ENCODE measurements at places on chromosomes 6 and 20.

DNA sequence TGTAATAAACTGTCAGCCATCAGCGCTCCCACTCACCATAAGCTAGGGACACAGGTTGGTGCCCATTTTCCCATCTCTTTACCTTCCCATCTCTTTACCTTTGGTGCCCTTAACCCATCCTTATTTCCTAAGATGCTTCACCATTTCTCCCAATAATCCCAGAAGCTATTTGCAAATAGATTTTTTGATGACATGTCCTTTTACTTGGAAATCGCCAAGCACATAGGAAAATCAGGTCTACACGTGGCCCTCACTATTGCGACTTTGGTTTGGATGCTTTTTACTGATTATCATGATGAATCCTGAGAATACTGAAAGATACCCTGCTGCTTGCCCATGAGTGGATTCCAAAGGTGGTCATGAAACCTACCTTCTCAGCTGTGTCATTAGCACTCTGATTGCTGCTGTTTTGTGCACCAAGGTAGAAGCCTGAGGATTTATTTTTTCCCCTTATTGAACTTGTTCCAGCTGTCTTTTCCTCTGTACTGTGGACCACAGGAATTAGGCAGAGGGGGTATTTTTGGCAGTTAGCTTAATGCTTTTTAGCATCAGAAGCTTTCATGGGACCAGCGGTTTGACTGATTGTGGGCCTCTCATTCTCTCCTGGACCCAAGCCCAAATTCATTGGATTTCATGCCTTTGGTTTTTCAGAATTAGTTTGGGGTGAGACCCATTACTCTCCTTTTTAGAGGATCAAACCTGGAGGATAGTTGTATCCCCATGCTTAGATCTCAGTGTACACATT lies 229.6 kb upstream of the RIN2 start:
- DNase-seq = no peak

GRCh38 chr6:2876210-2877056 lies 26.7 kb downstream of the SERPINB9 start:
- DNase-seq = peak; percentile 87

GRCh38 chr20:55211481-55211880 lies 736.1 kb downstream of the DOK5 start:
- no peak for DNase-seq

- peak; percentile 74 for DNase-seq
Measured at GRCh38 chr6:72048080-72048479, 161.7 kb downstream of the RIMS1 start.

DNA sequence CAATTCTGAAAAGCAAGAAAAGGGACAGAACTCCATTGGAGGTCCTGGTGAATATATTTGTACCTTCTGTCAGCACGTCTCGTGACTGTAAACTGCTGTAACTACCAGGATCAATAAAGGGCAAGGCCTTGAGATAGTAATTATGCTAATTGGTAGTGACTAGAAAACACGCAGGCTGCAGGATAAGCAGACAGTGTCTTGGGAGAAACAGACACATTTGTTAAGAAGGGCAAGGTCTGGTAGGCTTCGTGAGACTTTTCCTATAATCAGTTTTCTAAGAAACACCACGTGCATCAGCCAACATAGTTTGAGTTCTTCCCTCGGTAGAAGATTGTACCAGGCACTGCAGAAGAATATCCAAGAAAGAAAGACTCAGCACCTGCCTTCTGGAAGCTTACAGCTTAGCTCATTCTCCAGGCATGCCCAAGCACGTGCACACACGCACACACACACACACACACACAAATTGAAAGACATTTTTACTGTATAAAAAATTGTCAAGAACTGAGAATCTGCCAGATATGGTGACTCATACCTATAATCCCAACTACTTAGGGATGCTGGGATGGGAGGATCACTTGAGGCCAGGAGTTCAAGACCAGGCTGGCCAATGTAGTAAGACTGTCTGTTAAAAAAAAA lies 167.0 kb upstream of the SASH1 start:
- DNase-seq = peak; percentile 53

DNA sequence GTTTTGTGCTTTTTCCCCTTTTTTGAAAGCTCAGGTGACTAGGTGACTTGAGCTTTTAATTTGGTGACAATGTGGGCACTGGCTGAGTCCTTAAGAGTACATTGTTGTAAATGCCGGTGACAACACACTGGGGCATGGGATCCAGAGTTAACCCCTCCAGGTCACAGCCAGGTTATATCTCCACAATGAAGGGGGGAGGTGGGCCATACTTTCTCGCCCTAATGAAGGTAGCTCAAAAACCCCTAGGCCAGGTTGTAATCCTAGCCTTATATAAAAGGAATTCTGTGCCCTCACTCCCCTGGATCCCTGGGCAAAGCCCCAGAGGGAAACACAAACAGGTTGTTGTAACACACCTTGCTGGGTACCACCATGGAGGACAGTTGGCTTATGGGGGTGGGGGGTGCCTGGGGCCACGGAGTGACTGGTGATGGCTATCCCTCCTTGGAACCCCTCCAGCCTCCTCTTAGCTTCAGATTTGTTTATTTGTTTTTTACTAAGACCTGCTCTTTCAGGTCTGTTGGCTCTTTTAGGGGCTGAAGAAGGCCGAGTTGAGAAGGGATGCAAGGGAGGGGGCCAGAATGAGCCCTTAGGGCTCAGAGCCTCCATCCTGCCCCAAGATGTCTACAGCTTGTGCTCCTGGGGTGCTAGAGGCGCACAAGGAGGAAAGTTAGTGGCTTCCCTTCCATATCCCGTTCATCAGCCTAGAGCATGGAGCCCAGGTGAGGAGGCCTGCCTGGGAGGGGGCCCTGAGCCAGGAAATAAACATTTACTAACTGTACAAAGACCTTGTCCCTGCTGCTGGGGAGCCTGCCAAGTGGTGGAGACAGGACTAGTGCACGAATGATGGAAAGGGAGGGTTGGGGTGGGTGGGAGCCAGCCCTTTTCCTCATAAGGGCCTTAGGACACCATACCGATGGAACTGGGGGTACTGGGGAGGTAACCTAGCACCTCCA lies 2.2 kb upstream of the VEGFA start:
- DNase-seq = no peak

GRCh38 chr6:159916752-159917151 lies 26.0 kb downstream of the MAS1 start:
- no peak for DNase-seq

DNA sequence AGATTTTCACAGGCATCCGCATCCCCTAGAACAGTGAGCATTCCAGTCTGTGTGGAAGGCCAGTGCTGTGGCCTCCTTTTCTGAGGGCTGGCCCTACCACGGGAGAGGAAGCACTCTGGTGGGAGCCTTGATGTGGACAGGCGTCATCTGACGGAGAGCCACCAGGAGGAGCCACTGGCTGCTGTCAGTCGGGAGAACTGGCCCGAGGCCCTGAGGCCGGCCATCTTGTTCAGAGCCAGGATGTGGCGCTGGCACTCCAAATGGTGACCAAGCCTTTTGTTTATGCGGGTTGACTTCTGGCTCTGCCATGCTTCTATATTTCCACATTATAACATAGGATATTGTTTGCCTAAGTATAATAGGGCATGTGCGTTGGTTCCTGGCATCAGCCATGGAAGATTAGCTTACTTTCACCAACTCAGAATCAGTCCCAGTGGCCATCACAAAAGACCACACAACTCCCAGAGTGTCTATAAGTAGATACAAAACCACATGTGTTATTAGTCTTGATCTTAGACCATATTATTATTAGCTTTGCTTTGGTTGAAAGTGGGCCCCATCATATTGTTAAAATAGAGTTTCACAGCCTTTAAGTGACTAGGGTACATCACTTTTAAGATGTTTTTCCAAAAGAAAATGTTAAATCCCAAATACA lies 273.9 kb upstream of the TAB2 start:
- DNase-seq = no peak

GRCh38 chr6:111521497-111522270 lies 38.7 kb upstream of the REV3L start:
- DNase-seq = peak; percentile 56

- DNase-seq = no peak
Measured at GRCh38 chr6:133644548-133644891, 244.4 kb upstream of the TCF21 start.

DNA sequence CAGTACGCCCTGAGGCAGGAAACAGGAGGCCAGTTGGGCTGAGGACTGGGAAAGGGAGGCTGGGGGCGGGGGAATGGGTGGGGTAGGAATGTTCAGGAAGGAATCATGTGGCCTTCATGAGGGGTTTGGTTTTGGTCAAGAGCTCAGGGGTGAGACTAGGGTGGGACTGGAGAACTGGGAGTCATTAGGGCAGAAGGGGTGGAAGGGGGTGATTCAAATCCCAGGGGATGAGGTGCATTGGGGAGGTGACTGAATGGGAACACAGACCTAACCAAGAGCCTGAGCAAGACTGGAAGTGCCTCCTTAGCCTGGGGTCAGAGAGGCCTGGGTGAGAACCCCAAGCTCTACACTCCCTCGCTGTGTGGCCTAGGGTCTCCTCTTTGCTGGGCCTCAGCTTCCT lies 86.8 kb downstream of the DLGAP4 start:
- DNase-seq = no peak

GRCh38 chr6:138568997-138569396 lies 69.7 kb upstream of the NHSL1 start:
- DNase-seq = no peak

GRCh38 chr6:165880686-165881085 lies 217.6 kb upstream of the PDE10A start:
- peak; percentile 71 for DNase-seq

- DNase-seq = no peak
Measured at GRCh38 chr6:110319843-110320242, 38.3 kb downstream of the METTL24 start.
